Trophoblast cell (in vitro differentiated cells and primary cell): ENCODE measurements at places on chromosomes 5 and 9.

GRCh38 chr5:143037071-143037470, 266.9 kb downstream of the ARHGAP26 start:
- DNase-seq, result no peak

- DNase-seq, result no peak
Measured at GRCh38 chr9:13069498-13069897, 210.0 kb downstream of the MPDZ start.

- peak; percentile 52 for DNase-seq
Measured at GRCh38 chr9:136117916-136118319, 757 bp downstream of the TMEM250 start.

DNA sequence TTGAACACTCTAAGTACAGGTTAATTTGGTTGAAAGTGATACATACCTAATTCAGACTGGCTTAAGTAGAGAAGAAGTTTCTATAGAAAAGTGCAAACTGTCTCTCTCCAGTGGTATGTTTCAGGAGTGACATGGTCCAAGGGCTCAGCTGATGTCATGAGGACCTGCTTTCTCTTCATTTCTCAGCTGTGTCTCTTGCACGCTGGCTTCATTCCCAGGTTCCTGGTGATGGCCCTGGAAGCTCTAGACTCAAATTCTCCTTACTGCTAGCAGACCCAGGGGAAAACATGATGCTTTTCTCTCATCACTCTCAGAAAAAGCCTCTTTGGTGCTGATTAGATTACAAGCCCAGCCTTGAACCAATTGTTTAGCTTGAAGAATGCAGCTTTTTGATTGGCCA, 211.9 kb upstream of the CLINT1 start:
- no peak for DNase-seq

GRCh38 chr5:58040044-58040443, 419.8 kb downstream of the PLK2 start:
- no peak for DNase-seq
